ENCODE measurements at places on chromosomes 7 and 10. TPM values are rescaled to one million over a fixed set of nuclear protein-coding genes. Genes with fewer than 3 reads are reported as not detected.

Gene PTPN12
- 23.6 TPM for polyA plus RNA-seq

Gene ANXA8
- polyA plus RNA-seq: 0.30 TPM

Gene ELN
- 5.4 TPM for polyA plus RNA-seq

Gene ADAP1
- polyA plus RNA-seq: 8.1 TPM

Gene PNLIPRP1
- polyA plus RNA-seq: not detected

Gene CCL26
- 5.4 TPM for polyA plus RNA-seq

Gene CCDC172
- polyA plus RNA-seq: 1.1 TPM

Gene ZNF425
- polyA plus RNA-seq: 3.4 TPM

Gene FAM25C
- polyA plus RNA-seq: not detected

Gene PRSS2
- not detected for polyA plus RNA-seq

Gene RTKN2
- 5.1 TPM for polyA plus RNA-seq

Gene GSTO2
- 34.0 TPM for polyA plus RNA-seq

Gene CHRM2
- polyA plus RNA-seq: 0.32 TPM

Gene SVIL
- 4.3 TPM for polyA plus RNA-seq

Gene NUTM2A
- 0.66 TPM for polyA plus RNA-seq

Gene SLC13A1
- polyA plus RNA-seq: not detected

Gene RARRES2
- polyA plus RNA-seq: 441 TPM

Gene ENO4
- 0.33 TPM for polyA plus RNA-seq

Gene FAM107B
- polyA plus RNA-seq: 7.5 TPM

Gene BHLHA15
- polyA plus RNA-seq: 1.1 TPM

Gene CLDN4
- 69.3 TPM for polyA plus RNA-seq

Gene KAZALD1
- polyA plus RNA-seq: 1.1 TPM

Gene ADRB1
- 0.14 TPM for polyA plus RNA-seq

Gene LRGUK
- polyA plus RNA-seq: 1.5 TPM

Gene SAMD9
- 0.02 TPM for polyA plus RNA-seq

Gene DHX32
- 12.4 TPM for polyA plus RNA-seq

Gene INSIG1
- 58.4 TPM for polyA plus RNA-seq

Gene SPDYE11
- polyA plus RNA-seq: not detected

Gene MYL10
- polyA plus RNA-seq: 0.18 TPM

Gene TMEM106B
- polyA plus RNA-seq: 9.0 TPM

Gene DNAJC12
- polyA plus RNA-seq: 0.33 TPM

Gene UFSP1
- polyA plus RNA-seq: 2.1 TPM

Gene OR13A1
- 0.35 TPM for polyA plus RNA-seq

Gene SRRM3
- 18.4 TPM for polyA plus RNA-seq

Gene OR2A42
- 0.09 TPM for polyA plus RNA-seq

Gene EN2
- polyA plus RNA-seq: 0.03 TPM

Gene PPP1R17
- polyA plus RNA-seq: 1.5 TPM

Gene OPN4
- polyA plus RNA-seq: not detected

Gene PRKG1
- 5.0 TPM for polyA plus RNA-seq

Gene DENND2A
- polyA plus RNA-seq: 5.0 TPM

Gene PRF1
- polyA plus RNA-seq: 0.15 TPM

Gene GPR26
- polyA plus RNA-seq: 0.11 TPM

Gene SCART1
- polyA plus RNA-seq: 0.14 TPM

Gene CLCN1
- polyA plus RNA-seq: 0.36 TPM

Gene GARIN1A
- polyA plus RNA-seq: not detected

Gene CALML3
- polyA plus RNA-seq: not detected

Gene MLXIPL
- 10.6 TPM for polyA plus RNA-seq

Gene WDR86
- 22.1 TPM for polyA plus RNA-seq

Gene ATRNL1
- 5.1 TPM for polyA plus RNA-seq

Gene CNPY1
- polyA plus RNA-seq: not detected

Measured in H1 (cell line).